ENCODE measurements at places on chromosomes 16 and 17. TPM values are rescaled to one million over a fixed set of nuclear protein-coding genes. Genes with fewer than 3 reads are reported as not detected.
A peak's percentile ranks its signal among the peaks of the same experiment; 100 is the strongest.

Gene ABCA9
- total RNA-seq = not detected

Gene TP53TG3B
- total RNA-seq = not detected

Gene SLC5A11
- total RNA-seq = 4.2 TPM

Gene FOXF1
- not detected for total RNA-seq

Gene CD300LB
- not detected for total RNA-seq

Gene NKD1
- 18.2 TPM for total RNA-seq

Gene OR4D1
- 1.9 TPM for total RNA-seq

GRCh38 chr17:70256751-70257150 lies 87.4 kb downstream of the KCNJ2 start:
- H3K4me3 ChIP-seq = no peak overlapping the region
- H3K4me1 ChIP-seq = no peaks in the 10 kb centered on the region
- no peaks in the 10 kb centered on the region for H3K27me3 ChIP-seq
- no peak overlapping the region for H3K27ac ChIP-seq

GRCh38 chr17:80856863-80857755 lies 134.5 kb upstream of the CHMP6 start:
- H3K36me3 ChIP-seq = peaks cover 42% of the 10 kb centered on the region
- H3K4me1 ChIP-seq = peaks cover 47% of the 10 kb centered on the region
- H3K27ac ChIP-seq = peak overlapping the region; percentile 59
- no peaks in the 10 kb centered on the region for H3K27me3 ChIP-seq
- H3K4me3 ChIP-seq = no peak overlapping the region
- no peak for DNase-seq

- no peak overlapping the region for H3K4me3 ChIP-seq
- no peak for DNase-seq
- H3K4me1 ChIP-seq = no peaks in the 10 kb centered on the region
- no peaks in the 10 kb centered on the region for H3K27me3 ChIP-seq
- H3K36me3 ChIP-seq = no peaks in the 10 kb centered on the region
Observed at GRCh38 chr16:63323055-63323454, 1286.8 kb upstream of the CDH8 start.

GRCh38 chr17:29010129-29010528 lies 4.3 kb upstream of the SEZ6 start:
- H3K4me3 ChIP-seq = no peak overlapping the region
- H3K27ac ChIP-seq = no peak overlapping the region
- no peak for DNase-seq
- H3K27me3 ChIP-seq = peaks cover 59% of the 10 kb centered on the region

- H3K27ac ChIP-seq = no peak overlapping the region
- no peak overlapping the region for H3K4me3 ChIP-seq
- H3K4me1 ChIP-seq = peaks cover 14% of the 10 kb centered on the region
- DNase-seq = no peak
- H3K36me3 ChIP-seq = no peaks in the 10 kb centered on the region
- no peaks in the 10 kb centered on the region for H3K27me3 ChIP-seq
Observed at GRCh38 chr17:81117672-81118198, 47.6 kb upstream of the PVALEF start.

- H3K27ac ChIP-seq = no peak overlapping the region
- DNase-seq = no peak
- H3K27me3 ChIP-seq = no peaks in the 10 kb centered on the region
- no peak overlapping the region for H3K4me3 ChIP-seq
- no peaks in the 10 kb centered on the region for H3K36me3 ChIP-seq
Observed at GRCh38 chr16:56948234-56948633, 13.5 kb upstream of the CETP start.

- H3K27me3 ChIP-seq = no peaks in the 10 kb centered on the region
- H3K36me3 ChIP-seq = no peaks in the 10 kb centered on the region
- H3K27ac ChIP-seq = no peak overlapping the region
- no peak overlapping the region for H3K4me3 ChIP-seq
Observed at GRCh38 chr17:57582881-57583756, 162.0 kb downstream of the CCDC182 start.

- H3K4me3 ChIP-seq = no peak overlapping the region
- H3K4me1 ChIP-seq = no peaks in the 10 kb centered on the region
- no peaks in the 10 kb centered on the region for H3K27me3 ChIP-seq
- DNase-seq = no peak
- H3K27ac ChIP-seq = no peak overlapping the region
Observed at GRCh38 chr17:9370467-9370866, 205.2 kb downstream of the STX8 start.

DNA sequence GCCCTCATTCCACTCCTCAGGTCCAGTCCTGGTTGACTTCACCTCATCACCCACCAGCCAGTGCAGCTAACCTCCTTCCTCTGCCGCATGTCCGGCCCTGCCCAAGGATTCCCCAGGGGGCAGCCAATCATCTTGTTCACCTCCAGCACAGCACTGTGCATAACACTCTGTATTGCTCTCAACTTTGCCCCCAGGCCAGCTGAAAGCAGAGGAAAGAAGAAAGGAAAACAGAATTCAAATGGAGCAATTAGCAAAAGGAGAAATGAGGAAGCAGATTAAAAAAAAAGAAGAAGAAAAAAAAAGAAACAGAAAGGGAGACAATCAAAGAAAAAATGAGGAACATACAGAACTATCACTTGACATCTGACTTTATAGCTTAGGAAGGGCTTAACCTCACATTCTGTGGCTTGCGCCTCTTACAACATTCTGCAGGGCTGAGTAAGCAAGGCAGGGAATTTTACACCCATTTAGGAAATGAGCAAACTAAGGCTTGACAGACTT lies 26.1 kb downstream of the GAS7 start:
- H3K4me1 ChIP-seq = peaks cover 9% of the 10 kb centered on the region
- no peak for DNase-seq
- H3K36me3 ChIP-seq = no peaks in the 10 kb centered on the region
- no peak overlapping the region for H3K27ac ChIP-seq

DNA sequence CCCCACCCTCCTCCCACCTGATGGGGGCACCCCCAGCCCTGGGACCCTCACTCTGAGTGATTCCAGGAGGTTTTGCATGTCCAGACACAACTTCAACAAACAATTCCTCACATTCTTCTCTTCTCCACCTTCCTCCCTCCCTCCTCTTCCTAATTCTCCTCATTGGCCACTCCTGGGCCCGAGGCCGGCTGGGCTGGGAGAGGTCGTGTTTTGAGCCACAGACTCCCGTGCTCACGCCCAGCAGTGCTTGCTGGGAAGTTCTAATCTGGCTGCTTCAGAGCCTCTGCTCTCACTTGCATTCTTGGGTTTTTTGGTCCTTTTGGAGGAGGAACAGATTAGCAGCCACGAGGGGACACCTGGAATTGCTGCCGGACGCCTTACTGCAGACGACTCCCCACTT lies 157.0 kb downstream of the NTN1 start:
- no peak for DNase-seq
- no peaks in the 10 kb centered on the region for H3K4me1 ChIP-seq
- H3K36me3 ChIP-seq = no peaks in the 10 kb centered on the region
- no peak overlapping the region for H3K27ac ChIP-seq
- no peak overlapping the region for H3K4me3 ChIP-seq

DNA sequence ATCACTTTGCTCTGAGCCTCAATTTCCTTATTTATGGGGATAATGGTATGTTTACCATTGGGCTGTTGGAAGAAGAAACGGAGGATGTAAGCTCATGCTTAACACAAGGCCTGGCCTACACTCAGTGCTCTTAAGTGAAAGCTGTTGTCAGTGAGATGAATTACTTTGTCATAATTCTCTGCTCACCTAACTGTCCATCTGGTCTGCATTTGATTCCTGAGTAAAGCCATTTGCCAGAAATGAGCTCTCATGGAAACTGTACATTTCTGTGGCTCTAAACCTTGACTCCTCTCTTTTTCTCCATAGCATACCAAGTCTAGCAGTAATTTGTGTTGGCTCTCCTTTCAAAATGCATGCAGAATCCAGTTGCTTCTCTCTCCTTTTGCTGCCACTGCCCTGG lies 445.7 kb downstream of the UTP18 start:
- H3K27ac ChIP-seq = no peak overlapping the region
- no peak for DNase-seq
- H3K36me3 ChIP-seq = no peaks in the 10 kb centered on the region
- H3K27me3 ChIP-seq = peaks cover 6% of the 10 kb centered on the region
- no peaks in the 10 kb centered on the region for H3K4me1 ChIP-seq

DNA sequence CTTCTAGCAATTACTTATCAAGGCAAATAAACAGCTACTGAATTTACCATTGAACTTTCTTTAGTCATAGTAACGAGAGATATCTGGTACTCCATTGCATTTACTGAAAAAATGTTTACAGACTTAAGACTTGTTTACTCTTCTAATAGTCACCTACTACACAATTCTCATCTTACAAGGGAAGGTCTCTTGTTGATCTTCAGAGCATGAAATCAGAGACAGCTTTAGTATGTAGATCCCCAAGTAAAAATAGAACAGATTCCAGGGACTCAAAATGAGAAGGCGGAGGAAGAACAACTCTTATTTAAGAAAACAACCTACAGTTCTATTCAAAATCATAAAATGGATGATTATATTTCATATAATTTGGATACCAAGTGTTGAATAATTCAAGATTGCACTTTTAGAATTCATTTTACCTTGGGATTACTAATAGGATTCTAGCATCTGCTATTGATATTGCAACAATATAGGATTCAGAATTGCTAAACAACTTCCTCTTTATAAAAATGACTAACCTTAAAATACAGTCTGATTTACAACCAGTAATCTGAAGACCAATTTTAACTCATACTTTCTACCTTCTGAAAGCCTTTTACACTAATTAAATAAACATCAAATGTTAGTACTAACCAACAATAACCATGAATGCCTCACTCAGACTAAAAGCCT lies 20.8 kb downstream of the UBE2G1 start:
- no peak overlapping the region for H3K4me3 ChIP-seq
- peaks cover 2% of the 10 kb centered on the region for H3K4me1 ChIP-seq
- DNase-seq = no peak

GRCh38 chr16:66486773-66487579 lies 59.9 kb downstream of the BEAN1 start:
- H3K27me3 ChIP-seq = peaks cover 7% of the 10 kb centered on the region
- no peaks in the 10 kb centered on the region for H3K36me3 ChIP-seq
- H3K27ac ChIP-seq = no peak overlapping the region
- H3K4me1 ChIP-seq = no peaks in the 10 kb centered on the region
- no peak for DNase-seq

GRCh38 chr17:4822835-4823234 lies 10.3 kb upstream of the MINK1 start:
- H3K36me3 ChIP-seq = no peaks in the 10 kb centered on the region
- no peak for DNase-seq
- no peaks in the 10 kb centered on the region for H3K27me3 ChIP-seq
- H3K4me3 ChIP-seq = no peak overlapping the region
- H3K27ac ChIP-seq = no peak overlapping the region

DNA sequence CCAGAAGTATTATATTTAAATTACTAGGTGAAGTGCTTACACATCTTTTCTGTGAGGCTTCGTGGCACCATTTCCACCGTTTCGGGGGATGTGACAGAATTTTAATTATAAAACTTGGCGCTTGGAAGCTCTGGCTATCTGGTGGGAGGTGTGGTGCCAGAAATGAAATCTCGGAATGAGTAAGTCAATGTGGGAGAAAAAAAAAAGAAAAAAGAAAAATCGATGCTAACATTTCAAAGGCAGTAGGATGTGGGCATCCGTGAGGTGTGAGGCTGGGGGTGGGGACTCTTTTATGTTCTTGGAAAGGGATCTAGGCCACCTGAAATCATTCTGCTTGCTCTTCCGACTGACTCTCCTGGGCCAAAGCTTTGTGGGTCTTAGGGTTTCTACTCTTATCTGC lies 21.9 kb downstream of the CPPED1 start:
- no peaks in the 10 kb centered on the region for H3K4me1 ChIP-seq
- no peaks in the 10 kb centered on the region for H3K36me3 ChIP-seq
- no peaks in the 10 kb centered on the region for H3K27me3 ChIP-seq
- no peak overlapping the region for H3K4me3 ChIP-seq
- DNase-seq = no peak

DNA sequence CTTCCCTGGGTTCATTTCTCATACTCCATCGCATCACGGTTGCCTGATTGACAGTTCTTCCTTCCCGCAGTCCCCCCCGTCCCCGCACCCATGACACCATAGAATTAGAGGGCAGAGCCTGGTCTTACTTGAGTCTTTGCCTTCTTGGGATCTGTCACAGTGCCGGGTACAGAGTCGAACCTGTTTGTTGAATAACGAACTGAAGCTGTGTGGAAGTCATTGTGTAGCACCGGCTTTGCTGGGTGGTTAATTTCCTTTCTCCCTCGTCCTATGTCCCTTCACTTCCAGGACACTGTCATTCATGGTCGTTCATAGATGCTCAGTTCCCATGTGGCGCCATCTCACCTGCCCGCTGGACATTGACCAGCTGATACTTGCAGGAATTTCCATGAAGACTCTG lies 315.3 kb downstream of the CPPED1 start:
- DNase-seq = no peak
- no peaks in the 10 kb centered on the region for H3K27me3 ChIP-seq
- no peaks in the 10 kb centered on the region for H3K36me3 ChIP-seq

GRCh38 chr16:13463619-13464018 lies 456.3 kb upstream of the ERCC4 start:
- H3K4me1 ChIP-seq = no peaks in the 10 kb centered on the region
- H3K27me3 ChIP-seq = no peaks in the 10 kb centered on the region
- no peak for DNase-seq

DNA sequence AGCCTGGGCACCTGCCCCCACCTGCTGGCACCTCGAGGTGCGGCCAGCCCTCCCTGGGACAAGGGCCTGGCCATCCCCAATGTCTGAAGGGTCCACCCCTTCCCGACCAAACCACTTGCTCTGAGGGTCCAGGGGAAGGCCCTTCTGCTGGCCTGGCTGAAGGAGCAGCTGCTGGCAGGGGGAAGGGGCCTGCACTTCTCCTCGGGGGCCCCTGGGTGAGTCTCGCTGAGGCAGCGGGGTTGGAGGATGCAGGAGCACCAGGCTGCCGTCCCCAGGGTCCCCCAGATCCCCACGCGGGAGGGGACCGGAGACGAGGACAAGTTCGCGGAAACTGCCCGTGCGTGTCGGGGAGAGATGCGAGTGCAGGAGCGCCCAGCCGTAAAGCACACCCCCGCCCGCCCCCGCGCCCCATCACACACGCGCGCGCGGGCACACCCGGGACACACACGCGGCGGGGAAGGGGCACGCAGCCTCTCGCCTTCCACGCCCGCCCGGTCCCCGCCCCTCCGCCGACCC lies 725 bp upstream of the CACNA1H start:
- H3K4me3 ChIP-seq = no peak overlapping the region
- peaks cover 37% of the 10 kb centered on the region for H3K27me3 ChIP-seq
- no peaks in the 10 kb centered on the region for H3K36me3 ChIP-seq
- DNase-seq = peak; percentile 53
- no peak overlapping the region for H3K27ac ChIP-seq

Data from T-cell (primary cell).